ENCODE measurements at places on chromosomes 16 and 17.
A peak's percentile ranks its signal among the peaks of the same experiment; 100 is the strongest.

DNA sequence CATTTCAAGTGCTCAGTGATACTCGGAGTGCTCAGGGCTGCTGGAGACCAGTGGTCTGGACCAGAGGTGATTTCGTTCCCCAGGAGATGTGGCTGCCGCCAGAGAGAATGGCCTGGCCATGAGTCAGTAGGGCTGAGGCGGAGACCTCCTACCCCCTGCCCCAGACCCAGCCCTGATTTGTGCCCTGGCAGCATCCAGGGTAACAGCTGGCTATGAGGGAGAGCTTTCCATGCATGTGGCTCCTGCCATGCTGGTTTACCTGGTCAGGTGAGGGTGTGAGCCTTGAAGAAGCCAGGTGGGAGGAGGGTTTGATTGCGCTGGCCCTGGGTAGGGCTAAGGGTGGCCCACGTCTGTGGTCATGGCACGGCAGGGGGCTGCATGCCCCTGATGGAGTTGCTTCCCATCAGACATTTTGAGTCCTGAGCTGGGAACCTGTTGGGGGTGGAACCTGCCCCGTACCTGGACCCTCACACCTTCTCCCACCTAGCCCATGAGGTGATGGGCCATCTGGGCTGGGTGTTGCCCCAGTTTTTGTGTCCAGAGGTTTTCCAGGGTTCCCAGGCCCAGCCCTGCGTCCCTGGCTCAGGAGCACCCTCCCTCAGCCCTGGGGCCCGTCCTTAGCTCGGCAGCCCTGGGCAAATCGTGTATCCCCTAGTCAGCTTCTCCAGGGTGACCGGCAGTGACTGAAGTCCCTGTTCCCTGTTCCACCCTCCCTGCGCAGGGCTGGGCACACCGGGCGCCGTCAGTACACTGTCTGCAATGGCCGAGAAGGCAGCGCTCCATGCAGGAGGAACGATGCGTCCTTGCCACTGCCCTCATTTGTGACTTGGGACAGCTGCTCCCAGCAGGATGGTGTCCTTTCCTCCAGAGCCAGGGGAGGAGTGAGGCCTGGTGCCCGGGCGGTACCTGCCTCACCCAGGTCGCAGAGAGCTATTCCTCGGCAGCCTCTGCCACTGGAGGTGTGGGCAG is 9.0 kb upstream of the CSNK1D start:
- peak; percentile 43 for DNase-seq

GRCh38 chr17:49443862-49444261 is 29.2 kb upstream of the PHB1 start:
- DNase-seq: peak; percentile 50

- DNase-seq: no peak
Measured at GRCh38 chr16:5001986-5002385, 31.7 kb downstream of the NAGPA start.

- no peak for DNase-seq
Measured at GRCh38 chr16:77721752-77722308, 484 bp upstream of the NUDT7 start.

DNA sequence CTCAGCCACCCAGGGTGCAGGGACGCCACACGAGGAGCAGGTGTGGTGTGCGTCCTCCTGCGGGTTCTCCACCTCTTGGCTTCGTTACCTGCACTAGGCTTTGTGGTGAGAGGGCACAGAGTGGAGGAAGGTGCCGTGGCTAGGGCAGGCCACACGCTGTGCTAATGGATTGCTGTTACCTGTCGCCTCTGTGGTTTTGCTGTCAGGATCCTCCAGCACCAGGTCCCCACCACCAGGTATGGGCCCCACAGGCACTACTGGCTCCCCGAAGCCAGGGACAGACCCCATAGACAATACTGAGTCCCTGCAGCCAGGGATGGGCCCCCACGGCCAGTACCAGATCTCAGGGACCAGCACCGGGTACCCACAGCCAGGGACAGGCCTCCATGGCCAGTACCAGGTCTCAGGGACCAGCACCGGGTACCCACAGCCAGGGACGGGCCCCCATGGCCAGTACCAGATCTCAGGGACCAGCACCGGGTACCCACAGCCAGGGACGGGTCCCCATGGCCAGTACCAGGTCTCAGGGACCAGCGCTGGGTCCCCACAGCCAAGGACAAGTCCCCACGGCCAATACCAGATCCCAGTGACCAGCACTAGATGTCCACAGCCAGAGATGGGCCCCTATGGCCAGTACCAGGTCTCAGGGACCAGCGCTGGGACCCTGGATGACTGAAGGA is 315.6 kb downstream of the SEC14L1 start:
- DNase-seq: no peak

- DNase-seq: no peak
Measured at GRCh38 chr17:39208893-39209292, 8.8 kb downstream of the RPL19 start.

- DNase-seq: no peak
Measured at GRCh38 chr16:47470810-47471209, 9.7 kb downstream of the PHKB start.

- DNase-seq: no peak
Measured at GRCh38 chr16:74280448-74280847, 16.2 kb upstream of the PSMD7 start.

GRCh38 chr16:24652803-24653202 is 76.6 kb upstream of the TNRC6A start:
- DNase-seq: no peak

GRCh38 chr16:11360641-11361373 is 15.5 kb downstream of the RMI2 start:
- no peak for DNase-seq

DNA sequence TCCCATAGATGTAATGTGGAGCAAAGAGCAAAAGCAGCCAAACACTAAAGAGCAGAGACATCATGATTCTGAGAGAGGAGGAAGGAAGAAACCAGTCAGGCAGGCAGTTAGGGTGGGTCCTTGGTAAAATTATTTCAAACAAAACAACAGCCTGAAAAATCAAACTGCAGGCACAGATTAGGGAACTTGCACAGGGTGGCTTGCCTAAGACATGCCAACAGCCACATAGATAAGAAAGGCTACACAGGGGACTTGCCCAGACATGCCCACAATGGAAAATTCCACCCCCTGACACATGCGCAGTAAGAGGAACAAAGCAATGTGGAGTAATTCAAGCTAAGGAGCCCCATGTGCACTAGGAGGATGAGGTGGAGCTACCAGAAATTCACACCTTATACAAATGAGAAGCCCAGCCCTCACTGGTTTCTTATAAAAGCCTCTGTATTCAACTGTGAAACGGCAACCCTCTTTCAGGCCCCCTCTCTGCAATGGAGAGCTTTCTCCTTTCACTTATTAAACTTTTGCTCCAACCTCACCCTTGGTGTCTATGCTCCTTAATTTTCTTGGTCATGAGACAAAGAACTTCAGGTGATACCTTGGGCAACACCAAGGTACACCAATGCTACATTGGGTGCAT is 7.3 kb upstream of the GAS7 start:
- DNase-seq: no peak

- no peak for DNase-seq
Measured at GRCh38 chr16:1828645-1829410, 1.8 kb downstream of the FAHD1 start.

- no peak for DNase-seq
Measured at GRCh38 chr17:28712032-28712704, 480 bp upstream of the PROCA1 start.

GRCh38 chr17:27968206-27968732 is 74.2 kb upstream of the NLK start:
- DNase-seq: no peak

- no peak for DNase-seq
Measured at GRCh38 chr16:69474408-69474807, 50.0 kb downstream of the CYB5B start.

- DNase-seq: no peak
Measured at GRCh38 chr17:2855063-2855600, 58.9 kb downstream of the RAP1GAP2 start.

DNA sequence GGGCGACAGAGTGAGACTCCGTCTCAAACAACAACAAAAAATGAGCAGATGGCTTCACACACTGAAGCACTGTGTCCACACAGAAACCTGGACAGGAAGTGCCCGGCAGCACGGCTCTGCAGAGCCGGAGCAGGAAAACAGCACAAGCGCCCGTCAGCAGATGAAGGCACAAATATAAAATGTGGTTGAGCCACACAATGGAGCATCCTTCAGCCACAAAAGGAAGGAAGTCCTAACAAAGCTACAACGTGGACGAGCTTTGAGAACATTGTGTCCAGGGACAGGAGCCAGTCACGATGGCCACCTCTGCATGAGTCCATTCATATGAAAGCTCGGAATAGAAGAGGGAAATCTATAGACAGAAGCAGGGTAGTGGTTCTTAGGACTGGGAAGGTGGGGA is 15.7 kb downstream of the RHBDF2 start:
- no peak for DNase-seq

DNA sequence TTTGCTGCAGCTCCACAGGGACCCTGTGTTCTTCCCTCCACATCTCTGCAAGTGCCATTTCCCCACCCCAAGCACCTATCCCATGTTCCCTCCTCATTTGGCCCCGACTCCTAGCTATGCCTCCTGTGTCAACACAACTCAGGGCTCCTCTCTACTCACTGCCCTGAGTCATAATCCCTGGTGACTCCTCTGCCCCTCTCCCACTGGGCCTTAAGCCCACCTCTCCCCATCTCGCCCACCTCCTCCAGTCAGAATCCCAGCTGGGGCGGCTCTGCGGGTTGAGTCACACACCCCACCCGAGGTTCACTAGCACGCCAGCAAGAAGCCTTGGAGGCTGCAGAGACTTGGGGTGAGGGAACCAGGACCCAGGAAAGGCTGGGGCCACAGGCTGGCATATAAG is 346.2 kb downstream of the FOXL1 start:
- DNase-seq: peak; percentile 82

- peak; percentile 55 for DNase-seq
Measured at GRCh38 chr16:28317040-28317880, 24.9 kb downstream of the SBK1 start.

DNA sequence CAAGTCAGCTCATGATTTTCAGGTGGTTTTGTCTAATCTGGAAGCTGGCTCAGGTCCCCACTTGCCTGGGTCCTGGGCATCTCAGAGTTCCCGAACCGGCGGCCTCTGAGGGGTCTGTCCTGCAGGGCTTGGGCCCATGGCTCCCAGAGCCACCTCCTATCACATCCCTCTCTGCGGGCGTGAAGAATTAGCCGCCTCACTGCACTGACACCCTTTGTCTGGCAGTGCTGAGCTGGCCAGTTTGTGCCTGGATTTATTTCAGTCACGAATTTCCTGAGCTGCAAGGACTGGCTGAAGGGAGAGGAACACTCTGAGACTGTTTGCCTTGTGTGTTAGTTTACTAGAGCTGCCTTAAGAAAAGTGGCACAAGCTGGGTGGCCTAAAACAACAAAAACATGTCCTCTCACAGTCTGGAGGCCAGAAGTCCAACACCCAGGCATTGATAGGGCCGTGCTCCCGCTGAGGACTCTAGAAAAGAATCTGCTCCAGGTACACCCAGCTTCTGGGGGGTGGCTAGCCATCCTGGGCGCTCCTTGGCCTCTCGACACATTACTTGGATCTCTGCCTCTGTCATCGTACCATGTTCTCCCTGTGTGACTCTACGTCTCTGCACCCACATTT is 217.5 kb upstream of the DYNLRB2 start:
- DNase-seq: no peak

GRCh38 chr16:66296591-66296990 is 69.9 kb upstream of the CDH5 start:
- no peak for DNase-seq

GRCh38 chr16:78396046-78396445 is 296.6 kb downstream of the WWOX start:
- no peak for DNase-seq

GRCh38 chr17:80277751-80278671 is 17.4 kb downstream of the RNF213 start:
- DNase-seq: no peak

DNA sequence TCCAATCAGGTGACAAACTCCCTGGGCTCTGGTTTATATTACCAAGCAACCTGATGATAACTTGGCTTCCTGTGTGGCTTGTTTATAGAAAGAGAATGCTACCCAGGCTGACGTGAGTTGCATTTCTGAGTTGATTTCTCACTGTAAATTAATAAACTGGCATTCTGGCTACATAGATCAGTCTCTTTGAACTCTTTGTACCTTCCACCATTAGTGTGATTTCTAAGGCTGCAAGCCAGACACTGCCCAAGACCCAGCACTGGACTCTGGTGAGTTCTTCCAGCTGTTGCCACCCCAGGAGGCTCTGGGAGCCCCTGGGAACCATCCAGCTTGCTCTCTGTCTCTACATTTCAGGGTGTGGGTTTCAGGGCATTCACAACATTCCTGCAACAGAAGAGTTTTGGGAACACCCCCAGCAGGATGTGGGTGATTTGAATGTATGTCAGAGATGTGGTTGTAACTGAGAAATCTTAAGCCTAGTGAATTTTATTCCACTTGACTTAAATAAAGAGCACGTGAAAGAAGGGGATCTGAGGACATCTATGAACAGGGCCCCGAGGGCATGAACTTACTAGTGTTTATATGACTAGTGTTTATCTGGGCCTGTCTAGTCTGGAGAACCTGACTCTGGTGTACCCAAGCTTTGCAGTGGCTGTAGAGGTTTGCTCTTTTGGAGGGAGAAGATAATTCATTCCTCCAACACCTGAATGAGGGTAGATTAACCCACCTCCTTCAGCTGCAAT is 30.3 kb upstream of the LRRC37A start:
- DNase-seq: peak; percentile 94

GRCh38 chr16:69055008-69055407 is 50.4 kb upstream of the HAS3 start:
- DNase-seq: no peak

GRCh38 chr16:51376080-51376479 is 225.0 kb upstream of the SALL1 start:
- DNase-seq: no peak

DNA sequence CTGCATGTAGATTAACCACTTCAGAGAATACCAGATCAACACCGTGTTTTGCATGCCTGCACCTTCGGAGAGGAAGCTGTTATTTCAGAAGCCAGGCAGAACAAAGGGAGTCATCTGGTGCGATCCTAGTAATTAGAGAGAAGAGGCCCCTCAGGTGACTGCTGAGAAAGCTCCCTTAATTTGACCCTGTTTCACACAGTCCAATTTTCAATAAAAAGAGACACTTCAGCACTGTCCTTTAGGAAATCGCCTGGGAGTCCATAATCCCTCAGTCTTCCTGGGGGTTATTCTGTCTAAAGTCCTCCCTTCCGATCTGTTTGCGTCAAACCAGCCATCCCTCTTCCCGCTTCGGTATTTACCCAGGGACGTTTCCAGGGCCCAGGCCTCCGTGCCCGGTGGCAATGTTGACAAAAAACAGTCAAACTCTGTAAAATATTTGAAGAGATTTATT is 23.4 kb upstream of the TNRC6C start:
- no peak for DNase-seq

GRCh38 chr17:48908853-48909394 is 717 bp downstream of the UBE2Z start:
- peak; percentile 94 for DNase-seq

- DNase-seq: peak; percentile 5
Measured at GRCh38 chr16:80375973-80376372, 164.8 kb upstream of the DYNLRB2 start.

Data from EL (cell line).